ENCODE measurements at places on chromosomes 7 and 10.

GRCh38 chr7:51121931-51122425 is 194.6 kb downstream of the COBL start:
- DNase-seq: peak; percentile 79

- DNase-seq: no peak
Observed at GRCh38 chr10:111108441-111108840, 31.6 kb downstream of the ADRA2A start.

DNA sequence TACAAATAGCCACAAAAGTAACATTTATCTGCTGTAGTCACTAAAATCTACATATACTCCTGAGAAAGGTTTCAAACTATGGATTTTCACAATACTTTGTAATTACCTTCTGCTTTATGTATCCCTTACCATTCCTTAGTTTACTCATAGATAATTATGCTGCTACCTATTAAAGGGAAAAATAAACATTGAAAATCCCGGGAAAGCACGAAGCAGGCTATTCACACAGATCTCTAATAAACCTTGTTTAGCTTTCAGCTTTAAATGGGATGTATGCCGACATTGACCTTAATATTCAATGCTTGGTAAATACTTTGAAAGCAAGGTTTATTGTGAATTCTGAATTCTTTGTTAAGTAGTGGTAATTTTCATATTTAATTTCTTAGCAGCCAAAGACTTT is 58.5 kb upstream of the SMIM30 start:
- no peak for DNase-seq

GRCh38 chr10:32909456-32909855 is 48.6 kb downstream of the ITGB1 start:
- DNase-seq: no peak

DNA sequence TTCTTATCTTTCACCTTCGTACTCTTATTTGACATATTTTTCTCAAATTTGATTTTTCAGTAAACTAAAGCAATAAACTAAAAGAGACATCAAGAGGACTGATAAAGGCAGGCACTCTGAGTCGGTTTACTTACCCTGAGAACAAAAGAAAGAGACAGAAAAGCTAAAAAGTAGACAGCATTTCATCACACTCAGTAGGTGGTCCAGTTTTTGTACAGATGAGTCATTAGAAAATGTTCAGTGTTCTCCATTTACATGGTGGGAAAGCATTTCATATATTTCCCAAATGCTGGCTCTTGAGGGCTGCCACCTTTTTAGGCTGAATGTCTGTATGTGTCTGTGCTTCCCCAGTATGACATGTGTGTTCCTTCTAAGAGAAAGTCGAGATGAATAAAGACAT is 52.7 kb downstream of the NHLRC2 start:
- no peak for DNase-seq

DNA sequence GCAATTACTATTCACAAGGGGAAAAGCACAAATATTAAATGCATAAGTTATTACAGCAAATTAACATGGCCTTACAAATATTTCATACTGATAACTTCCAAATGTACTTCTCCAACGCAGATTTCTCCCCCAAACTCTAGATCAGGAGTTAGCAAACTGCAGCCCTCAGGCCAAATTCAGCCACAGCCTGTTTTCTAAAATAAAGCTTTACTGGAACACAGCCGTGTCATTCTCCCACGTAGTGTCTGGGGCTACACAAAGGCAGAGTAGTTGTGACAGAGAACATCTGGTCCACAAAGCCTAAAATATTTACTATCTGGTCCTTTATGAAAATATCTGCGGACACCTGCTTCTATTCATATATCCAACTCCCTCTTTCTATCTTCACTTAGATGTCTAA is 151.8 kb upstream of the AHR start:
- no peak for DNase-seq

DNA sequence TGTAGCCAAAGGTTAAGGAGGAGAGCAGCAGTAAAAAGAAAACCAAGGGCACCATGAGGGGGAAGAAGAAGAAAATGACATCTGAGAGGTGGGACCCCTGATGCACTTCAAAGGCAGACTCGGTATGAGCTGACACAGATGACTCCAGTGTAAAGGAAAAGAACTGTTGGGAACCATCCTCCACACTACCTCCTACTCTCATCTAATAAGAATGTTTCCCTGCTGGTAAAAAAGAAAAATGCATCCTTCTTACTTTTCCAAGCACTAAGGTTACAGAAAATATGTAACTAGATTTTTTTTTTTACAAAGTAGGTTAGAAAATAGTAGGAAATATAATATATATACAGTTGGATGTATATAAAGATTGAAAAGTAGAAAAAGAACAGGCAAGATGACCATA is 16.9 kb downstream of the TAS2R41 start:
- no peak for DNase-seq

GRCh38 chr7:127393368-127394058 is 1.0 kb upstream of the ZNF800 start:
- DNase-seq: no peak

GRCh38 chr10:109886037-109886780 is 37.1 kb downstream of the XPNPEP1 start:
- DNase-seq: no peak

DNA sequence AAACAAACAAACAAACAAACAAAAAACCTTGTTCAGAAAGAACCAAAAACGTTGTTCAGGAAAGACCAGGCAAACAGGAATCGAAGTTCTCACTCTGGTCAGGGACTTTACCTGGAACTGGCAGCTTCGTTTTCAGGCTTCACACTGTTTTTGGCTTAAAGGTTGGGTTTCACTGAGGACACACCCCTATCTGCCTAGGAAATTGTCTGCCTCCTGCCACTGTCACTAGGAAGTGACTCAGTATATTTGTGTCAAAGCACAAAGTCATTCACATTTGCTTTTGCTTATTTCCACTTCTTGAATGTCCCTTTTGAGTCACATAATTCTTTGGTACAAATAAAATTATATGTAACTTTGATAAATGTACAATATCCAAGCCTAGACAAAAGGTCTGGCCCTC is 37.9 kb downstream of the PNLIPRP3 start:
- DNase-seq: no peak

DNA sequence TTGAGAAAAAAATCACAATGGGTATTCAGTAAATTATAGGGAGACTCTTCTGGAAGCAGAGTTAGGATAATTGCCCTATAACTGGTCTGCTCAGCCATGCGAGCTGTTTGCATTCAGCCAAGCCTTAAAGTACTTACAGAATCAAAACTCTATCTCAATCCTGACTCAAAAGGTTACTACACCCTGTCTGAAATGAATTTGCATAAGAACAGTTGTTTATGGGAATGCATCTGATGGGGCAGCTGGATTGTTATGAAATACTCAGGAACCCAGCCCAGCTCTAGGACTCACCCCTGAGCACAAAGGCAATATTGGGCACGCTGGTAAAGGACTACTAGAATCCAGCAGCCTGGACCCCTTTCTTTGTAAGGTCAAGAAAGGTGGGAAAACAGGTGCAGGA is 38.8 kb downstream of the AKR1B15 start:
- DNase-seq: no peak
